ENCODE measurements at places on chromosomes 4 and X.
A peak's percentile ranks its signal among the peaks of the same experiment; 100 is the strongest.

- H3K4me3 ChIP-seq, result no peak overlapping the region
- H3K27ac ChIP-seq, result no peak overlapping the region
- no peaks in the 10 kb centered on the region for H3K27me3 ChIP-seq
- no peaks in the 10 kb centered on the region for H3K4me1 ChIP-seq
- no peaks in the 10 kb centered on the region for H3K36me3 ChIP-seq
Measured at GRCh38 chr4:184891816-184892397, 66.1 kb upstream of the ACSL1 start.

GRCh38 chrX:139936259-139936658 is 3.4 kb upstream of the ATP11C start:
- H3K36me3 ChIP-seq, result no peaks in the 10 kb centered on the region
- H3K4me3 ChIP-seq, result no peak overlapping the region
- no peaks in the 10 kb centered on the region for H3K27me3 ChIP-seq
- peak; percentile 54 for DNase-seq
- no peak overlapping the region for H3K27ac ChIP-seq
- no peaks in the 10 kb centered on the region for H3K4me1 ChIP-seq

GRCh38 chr4:187387739-187388138 is 607.8 kb upstream of the ZFP42 start:
- H3K27me3 ChIP-seq, result no peaks in the 10 kb centered on the region
- H3K4me3 ChIP-seq, result no peak overlapping the region
- H3K36me3 ChIP-seq, result no peaks in the 10 kb centered on the region
- H3K4me1 ChIP-seq, result no peaks in the 10 kb centered on the region
- H3K27ac ChIP-seq, result no peak overlapping the region

- no peak overlapping the region for H3K27ac ChIP-seq
- DNase-seq, result no peak
- H3K36me3 ChIP-seq, result no peaks in the 10 kb centered on the region
Measured at GRCh38 chr4:173449380-173449717, 50.4 kb upstream of the SCRG1 start.

DNA sequence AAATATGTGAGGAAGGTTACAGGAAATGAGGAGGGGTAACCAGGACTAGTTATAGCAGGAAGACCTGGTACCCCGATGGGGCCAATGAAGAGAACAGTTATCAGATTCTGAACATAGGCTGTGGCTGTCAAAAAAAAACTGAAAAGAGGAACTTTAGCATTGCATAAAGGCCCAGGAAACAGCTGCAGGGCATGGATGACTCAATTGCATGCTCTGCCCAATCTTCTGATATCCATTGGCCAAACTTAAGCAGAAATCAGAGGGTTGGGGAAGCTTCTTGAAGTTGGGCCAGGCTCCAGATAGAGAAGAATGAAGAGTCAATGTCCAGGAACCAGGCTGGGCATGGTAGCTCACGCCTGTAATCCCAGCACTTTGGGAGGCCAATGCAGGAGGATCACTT is 1222.4 kb upstream of the PRKX start:
- no peaks in the 10 kb centered on the region for H3K27me3 ChIP-seq
- DNase-seq, result no peak
- H3K36me3 ChIP-seq, result no peaks in the 10 kb centered on the region
- H3K4me1 ChIP-seq, result no peaks in the 10 kb centered on the region

DNA sequence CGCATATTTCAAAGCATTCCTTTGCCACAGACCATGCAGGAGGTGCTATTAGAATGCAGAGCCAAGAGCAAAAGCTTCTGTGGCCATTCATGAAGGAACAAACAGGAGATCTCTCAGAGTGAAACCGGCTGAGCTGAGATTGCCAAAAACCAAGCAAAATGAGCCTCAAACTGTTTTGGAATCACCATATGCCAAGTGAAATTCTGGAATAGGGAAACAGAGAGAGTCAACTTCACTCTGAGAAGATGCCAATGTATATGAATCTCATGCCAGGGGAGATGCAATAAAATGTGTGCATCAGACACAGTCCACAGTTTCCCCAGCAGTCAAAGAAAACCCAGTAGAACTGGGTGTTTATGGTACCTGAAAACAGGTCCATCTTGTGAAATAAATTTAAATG is 42.3 kb downstream of the SRPX start:
- H3K4me1 ChIP-seq, result no peaks in the 10 kb centered on the region
- H3K4me3 ChIP-seq, result no peak overlapping the region
- H3K27ac ChIP-seq, result no peak overlapping the region
- no peaks in the 10 kb centered on the region for H3K27me3 ChIP-seq
- no peak for DNase-seq
- H3K36me3 ChIP-seq, result no peaks in the 10 kb centered on the region

DNA sequence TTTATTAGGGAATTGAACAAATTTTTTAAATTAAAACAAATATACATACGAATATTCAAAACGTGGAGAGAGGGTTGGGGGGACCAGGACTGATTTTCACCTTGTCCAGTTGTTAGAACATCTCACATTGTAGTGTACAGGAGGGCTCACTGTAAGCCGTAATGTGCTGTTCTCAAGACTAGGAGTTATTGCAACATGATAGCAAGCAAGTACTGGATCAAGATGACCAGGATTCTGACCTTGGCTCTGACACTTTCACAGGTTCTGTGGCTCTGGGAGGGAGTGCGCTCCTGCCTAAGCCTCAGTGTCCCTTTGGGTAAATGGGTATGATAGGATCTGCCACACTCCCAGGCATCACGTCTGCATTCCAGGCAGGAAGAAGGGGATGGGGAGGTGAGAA is 59.0 kb downstream of the SORCS2 start:
- no peak overlapping the region for H3K27ac ChIP-seq
- H3K4me3 ChIP-seq, result no peak overlapping the region
- H3K4me1 ChIP-seq, result no peaks in the 10 kb centered on the region
- no peak for DNase-seq

GRCh38 chr4:69649629-69650028 is 3.4 kb downstream of the UGT2A1 start:
- no peak overlapping the region for H3K4me3 ChIP-seq
- no peaks in the 10 kb centered on the region for H3K4me1 ChIP-seq
- no peaks in the 10 kb centered on the region for H3K27me3 ChIP-seq
- H3K36me3 ChIP-seq, result no peaks in the 10 kb centered on the region

DNA sequence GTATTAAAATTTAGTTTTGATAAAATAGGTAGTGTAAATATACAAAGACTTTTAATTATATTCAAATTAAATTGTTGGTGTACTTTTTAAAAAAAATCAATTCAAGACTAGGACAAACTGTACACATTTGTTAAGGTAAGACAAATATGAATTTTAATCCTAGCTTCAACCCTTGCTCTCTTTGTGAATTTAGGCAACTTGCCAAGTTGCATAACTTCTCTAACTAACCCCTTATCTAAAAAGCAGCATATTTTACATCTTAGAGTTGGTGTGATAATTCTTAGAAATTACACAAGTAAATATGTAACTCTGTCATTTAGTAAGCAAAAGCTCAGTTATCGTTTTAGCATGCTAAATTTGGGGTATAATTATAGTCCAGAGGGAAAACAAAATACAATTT is 78.1 kb upstream of the FSTL5 start:
- DNase-seq, result no peak
- no peak overlapping the region for H3K4me3 ChIP-seq
- no peaks in the 10 kb centered on the region for H3K4me1 ChIP-seq
- no peaks in the 10 kb centered on the region for H3K27me3 ChIP-seq

GRCh38 chr4:170497112-170497511 is 407.4 kb upstream of the AADAT start:
- no peak overlapping the region for H3K4me3 ChIP-seq
- no peaks in the 10 kb centered on the region for H3K4me1 ChIP-seq
- no peak for DNase-seq
- H3K27me3 ChIP-seq, result no peaks in the 10 kb centered on the region
- no peaks in the 10 kb centered on the region for H3K36me3 ChIP-seq

DNA sequence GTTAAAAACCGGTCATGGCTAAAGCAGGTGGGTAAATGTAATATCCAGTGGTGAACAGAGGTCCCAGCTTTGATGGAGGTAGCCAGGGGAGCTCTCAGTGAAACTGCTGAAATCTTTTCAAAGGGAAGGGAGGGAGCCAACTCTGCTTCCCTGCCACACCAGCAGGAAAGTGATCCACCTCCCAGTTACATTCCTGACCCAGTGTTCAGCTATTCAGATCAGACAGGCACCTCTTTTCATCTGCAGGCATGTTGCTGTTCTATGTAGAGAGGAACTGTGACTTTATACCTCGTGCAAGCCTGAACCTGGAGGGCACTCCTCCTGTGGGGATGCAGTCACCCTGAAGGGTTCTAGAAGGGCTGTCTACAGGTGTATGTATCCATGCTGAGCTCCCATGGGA is 37.6 kb downstream of the DCLK2 start:
- no peaks in the 10 kb centered on the region for H3K4me1 ChIP-seq
- DNase-seq, result no peak
- H3K4me3 ChIP-seq, result no peak overlapping the region
- no peak overlapping the region for H3K27ac ChIP-seq
- H3K27me3 ChIP-seq, result no peaks in the 10 kb centered on the region
- H3K36me3 ChIP-seq, result no peaks in the 10 kb centered on the region

GRCh38 chr4:176359590-176359989 is 39.8 kb downstream of the SPCS3 start:
- H3K4me1 ChIP-seq, result no peaks in the 10 kb centered on the region
- peaks cover 1% of the 10 kb centered on the region for H3K27me3 ChIP-seq
- H3K36me3 ChIP-seq, result no peaks in the 10 kb centered on the region
- no peak overlapping the region for H3K27ac ChIP-seq
- DNase-seq, result no peak

DNA sequence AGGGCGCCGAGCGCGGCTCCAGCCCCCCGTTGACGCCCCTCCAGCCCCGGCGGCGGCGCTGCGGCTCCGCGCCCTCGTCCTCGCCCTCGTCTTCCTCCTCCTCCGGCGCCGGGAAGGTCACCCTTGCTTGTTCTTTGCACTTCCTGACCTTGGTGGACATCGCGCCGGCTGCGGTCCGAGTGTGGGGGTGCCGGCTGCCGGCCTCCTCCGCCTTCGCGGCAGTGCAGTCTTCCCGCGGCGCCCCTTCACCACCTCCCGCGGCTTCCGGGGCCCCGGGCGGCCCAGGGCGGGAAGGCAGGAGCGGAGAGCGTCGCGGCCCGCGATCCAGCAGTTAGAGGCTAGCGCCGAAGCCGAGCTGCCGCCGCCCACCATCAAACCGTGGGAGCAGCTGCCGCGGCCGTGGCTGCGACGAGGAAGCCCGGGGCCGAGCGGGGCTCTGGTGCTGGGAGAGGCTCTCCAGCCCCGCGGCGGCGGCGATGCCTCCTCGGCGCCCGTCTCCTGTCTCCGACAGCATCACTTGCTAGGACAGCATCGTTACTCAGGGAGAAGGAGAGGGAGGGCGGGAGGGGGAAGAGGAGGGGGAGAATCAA is at the start of gene TRPC3:
Gene TRPC3 (minus strand): TSS at position 540 of the 590 bp plus-strand sequence. CDS start 380 bp downstream, at position 160.
- DNase-seq, result peak; percentile 47
- no peak within 1 kb of the TSS for H3K27ac ChIP-seq
- H3K4me1 ChIP-seq, result no peaks in the 10 kb centered on the region
- peaks cover 20% of the 10 kb centered on the region for H3K27me3 ChIP-seq
- peak within 1 kb of the TSS; percentile 25 for H3K4me3 ChIP-seq
- no peaks in the 10 kb centered on the region for H3K36me3 ChIP-seq

- peak overlapping the region; percentile 16 for H3K27ac ChIP-seq
- no peak overlapping the region for H3K4me3 ChIP-seq
- H3K36me3 ChIP-seq, result no peaks in the 10 kb centered on the region
- peak; percentile 94 for DNase-seq
Measured at GRCh38 chr4:85773372-85773771, 298.4 kb downstream of the ARHGAP24 start.

DNA sequence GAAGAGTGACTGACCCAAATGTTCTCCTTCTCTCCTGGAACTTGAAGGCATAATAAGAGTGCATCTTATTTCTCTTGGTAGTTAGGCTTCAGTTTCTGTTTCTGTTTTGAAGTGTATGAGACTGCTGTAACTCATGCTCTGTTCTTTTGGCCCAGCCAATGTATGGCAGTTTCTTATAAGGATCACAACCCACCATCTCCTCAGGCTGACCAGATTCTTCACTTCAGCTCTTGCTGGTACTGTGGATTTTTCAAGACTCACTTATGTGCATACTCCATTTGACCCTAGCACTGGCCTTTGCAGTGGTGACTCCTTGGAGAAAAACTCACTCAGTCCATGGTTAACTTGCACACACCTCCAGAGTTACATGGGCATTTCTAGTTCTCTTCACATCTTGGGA is 9.6 kb upstream of the YTHDC1 start:
- H3K4me3 ChIP-seq, result no peak overlapping the region
- H3K27me3 ChIP-seq, result no peaks in the 10 kb centered on the region
- no peak overlapping the region for H3K27ac ChIP-seq
- DNase-seq, result no peak
- no peaks in the 10 kb centered on the region for H3K36me3 ChIP-seq

DNA sequence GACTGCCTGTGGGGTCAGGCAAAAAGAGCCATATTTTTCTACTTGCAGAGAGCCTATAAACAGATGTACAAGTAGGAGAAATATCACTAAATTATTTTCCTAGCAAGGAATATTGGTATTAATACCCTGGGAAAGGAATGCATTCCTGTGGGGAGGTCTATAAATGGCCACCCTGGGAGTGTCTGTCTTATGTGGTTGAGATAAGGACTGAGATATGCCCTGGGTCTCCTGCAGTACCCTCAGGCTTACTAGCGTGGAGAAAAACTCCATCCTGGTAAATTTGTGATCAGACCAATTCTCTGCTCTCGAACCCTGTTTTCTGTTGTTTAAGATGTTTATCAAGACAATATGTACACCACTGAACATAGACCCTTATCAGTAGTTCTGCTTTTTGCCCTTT is 35.4 kb downstream of the C4orf33 start:
- no peaks in the 10 kb centered on the region for H3K4me1 ChIP-seq
- H3K4me3 ChIP-seq, result no peak overlapping the region
- DNase-seq, result no peak
- no peaks in the 10 kb centered on the region for H3K36me3 ChIP-seq

- no peaks in the 10 kb centered on the region for H3K36me3 ChIP-seq
- H3K4me3 ChIP-seq, result no peak overlapping the region
- no peak for DNase-seq
- H3K27ac ChIP-seq, result no peak overlapping the region
Measured at GRCh38 chr4:140753329-140753728, 2.9 kb downstream of the TBC1D9 start.

GRCh38 chrX:101370888-101371504 is 15.0 kb downstream of the BTK start:
- H3K4me3 ChIP-seq, result no peak overlapping the region
- no peaks in the 10 kb centered on the region for H3K36me3 ChIP-seq
- H3K4me1 ChIP-seq, result no peaks in the 10 kb centered on the region
- H3K27ac ChIP-seq, result no peak overlapping the region
- no peak for DNase-seq

GRCh38 chrX:45513042-45513441 is 312.4 kb upstream of the DIPK2B start:
- H3K4me1 ChIP-seq, result no peaks in the 10 kb centered on the region
- DNase-seq, result peak; percentile 31
- no peak overlapping the region for H3K27ac ChIP-seq
- no peaks in the 10 kb centered on the region for H3K27me3 ChIP-seq

Data from mesendoderm (in vitro differentiated cells).